ENCODE measurements at places on chromosomes 6 and 20.

DNA sequence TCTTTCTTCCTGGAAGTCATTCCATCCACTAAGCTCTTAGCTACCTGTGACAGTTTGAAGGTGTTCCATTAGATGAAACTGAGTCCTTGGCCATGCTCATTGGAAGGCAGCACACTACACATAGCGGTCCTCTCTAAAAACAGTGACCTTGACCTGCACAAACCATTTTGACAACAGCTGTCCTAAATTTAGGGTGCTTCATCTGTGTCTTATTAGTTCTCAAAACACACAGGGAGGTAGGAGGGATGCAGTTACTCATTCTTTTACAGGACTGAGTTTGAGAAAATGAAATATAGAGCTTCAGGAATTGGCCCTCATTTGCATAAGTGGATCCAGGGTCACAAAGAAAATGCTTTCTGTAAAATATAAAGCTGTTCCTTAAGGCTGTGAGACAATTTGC, 20.4 kb upstream of the MAP3K4 start:
- no peak for DNase-seq

DNA sequence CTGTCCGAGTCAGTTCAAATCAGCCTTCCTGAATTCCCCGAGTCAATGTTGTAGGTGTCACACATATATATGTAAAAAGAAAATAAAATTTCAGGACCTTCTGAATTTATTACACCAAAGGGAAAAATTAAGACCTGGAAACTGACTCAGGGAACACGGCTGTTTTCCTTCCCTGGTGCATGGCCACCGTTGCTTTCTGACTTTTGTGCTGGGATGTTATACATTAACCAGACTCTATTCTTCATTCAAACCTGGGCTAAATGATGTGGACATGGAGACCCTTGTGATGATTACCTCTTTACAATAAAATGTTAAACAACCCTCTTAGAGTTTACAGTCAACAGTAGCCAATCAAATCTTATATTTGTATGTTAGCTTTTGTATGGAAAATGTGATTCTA, 51.4 kb upstream of the PLEKHG1 start:
- DNase-seq, result no peak

DNA sequence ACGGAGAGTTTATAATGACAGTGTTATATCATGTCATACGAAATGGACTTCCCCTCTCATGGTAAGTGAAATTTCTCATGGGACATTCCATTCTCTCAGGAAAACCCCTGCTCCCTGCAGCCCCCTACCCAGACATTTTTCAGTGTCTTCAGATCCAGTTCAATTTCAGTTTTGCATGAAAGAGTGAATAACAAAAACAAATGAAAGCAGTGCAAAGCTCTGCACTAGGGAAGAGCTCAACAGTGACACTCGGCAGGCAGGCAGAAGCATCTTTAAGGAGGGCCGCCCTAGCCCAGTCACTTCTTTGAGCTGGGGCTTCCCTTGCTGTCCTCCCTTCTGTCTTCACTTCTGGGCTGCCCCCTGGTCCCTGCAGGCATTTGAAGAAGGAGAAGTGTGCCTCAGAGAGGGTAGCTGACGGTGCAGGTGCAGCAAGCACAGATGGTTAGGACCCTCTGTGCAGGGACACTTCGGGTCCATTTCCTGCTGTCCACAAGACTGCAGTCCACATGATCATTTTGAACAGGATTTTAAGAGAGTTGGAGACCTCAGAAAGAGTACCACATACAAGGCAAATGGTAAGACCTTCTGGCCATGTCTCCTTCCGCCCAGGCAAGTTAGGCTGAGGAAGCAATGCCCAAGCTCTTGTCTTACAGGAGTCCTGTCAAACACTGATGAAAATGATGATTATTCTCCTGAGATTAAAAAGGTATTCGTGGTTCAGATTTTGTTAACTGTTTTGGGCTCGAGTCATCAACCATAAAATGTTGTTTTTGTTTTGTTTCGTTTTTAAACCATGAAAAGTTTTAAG, 5.4 kb upstream of the DUSP22 start:
- no peak for DNase-seq

- DNase-seq, result no peak
These were observed 134.3 kb upstream of the SASH1 start for GRCh38 chr6:148208298-148208697.

GRCh38 chr6:142682985-142683384, 262.0 kb downstream of the HIVEP2 start:
- DNase-seq, result no peak

DNA sequence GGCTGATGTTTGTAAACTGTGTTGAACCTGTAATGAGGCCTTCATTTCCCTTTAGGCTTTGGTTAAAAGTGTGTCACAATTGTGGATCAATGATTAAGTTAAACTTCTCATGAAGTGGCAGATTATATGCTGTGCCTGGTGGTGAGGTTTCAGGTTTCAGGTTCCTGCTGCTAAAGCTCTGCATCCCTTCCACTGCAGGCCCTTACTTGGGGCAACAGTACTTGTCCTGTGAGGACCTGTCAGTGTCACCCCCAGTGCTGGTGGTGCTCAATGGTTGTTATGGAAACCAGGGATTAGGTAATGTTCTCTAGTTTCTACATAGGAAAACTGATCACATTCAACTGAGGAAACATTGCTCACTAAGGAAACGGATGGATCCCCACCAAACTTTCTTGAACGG, 18.5 kb downstream of the RPP21 start:
- DNase-seq, result no peak

DNA sequence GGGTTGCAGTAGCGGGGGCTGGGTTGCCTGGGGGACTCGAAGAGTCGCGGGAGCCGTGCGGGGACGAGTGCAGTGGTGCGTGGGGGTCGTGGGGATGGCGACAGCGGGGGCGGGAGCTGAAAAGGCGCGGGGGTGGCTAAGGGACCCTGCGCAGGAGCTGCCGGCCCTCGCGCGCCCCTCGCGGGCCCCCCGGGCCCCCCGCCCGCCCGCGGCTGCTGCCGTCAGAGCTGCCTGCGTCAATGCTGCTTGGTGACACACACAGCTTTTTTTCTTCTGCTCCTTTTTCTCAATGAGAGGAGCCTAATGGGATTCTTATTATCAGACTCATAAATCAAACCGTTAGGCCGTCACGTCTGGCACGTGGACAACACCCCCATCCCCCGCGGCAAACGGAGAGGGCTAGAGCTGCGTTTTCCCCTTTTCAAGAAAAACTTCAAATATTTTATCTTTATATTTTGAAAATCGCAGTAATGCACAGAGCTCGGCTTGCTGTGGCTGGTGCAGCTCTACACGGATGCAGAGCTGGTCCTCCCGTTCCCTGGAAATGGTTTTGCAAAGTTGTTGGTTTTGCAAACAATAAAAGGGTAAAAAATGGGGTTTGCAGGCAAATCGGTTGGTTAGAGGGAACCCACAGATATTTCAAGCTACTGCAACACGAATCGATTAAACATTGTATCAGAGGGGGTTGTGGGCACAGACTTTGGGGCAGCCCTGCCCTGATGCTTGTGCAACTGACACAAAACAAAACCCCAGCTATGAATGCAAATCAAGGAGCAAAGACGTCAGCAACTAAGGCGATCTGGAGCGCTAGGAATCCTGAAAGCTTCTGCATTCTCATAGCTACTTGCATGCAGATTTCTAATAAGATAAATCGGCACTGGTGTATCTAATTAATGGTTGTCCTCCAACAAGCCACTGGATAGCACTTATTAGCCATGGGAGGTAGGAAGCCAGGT, 161.4 kb downstream of the TBXT start:
- peak; percentile 76 for DNase-seq

DNA sequence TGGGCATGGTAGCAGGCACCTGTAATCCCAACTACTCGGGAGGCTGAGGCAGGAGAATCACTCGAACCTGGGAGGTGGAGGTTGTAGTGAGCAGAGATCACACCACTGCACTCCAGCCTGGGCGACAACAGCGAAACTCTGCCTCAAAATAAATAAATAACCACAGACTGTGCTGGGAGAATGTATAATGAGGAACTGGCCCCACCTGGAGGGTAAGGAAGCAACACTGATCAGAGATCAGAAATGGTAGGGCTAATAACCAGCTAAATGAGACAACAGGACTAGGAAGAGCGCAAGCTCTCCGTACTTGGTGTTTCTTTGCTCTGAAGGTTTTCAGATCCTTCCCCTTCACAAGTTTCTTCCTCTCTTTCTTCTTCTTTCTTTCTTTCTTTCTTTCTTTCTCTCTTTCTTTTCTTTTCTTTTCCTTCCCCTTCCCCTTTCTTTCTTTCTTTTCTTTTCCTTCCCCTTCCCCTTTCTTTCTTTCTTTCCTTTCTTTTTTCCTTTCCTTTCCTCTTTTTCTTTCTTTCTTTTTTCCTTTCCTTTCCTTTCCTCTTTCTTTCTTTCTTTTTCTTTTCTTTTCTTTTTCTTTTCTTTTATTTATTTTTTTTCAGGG, 14.6 kb downstream of the CCM2L start:
- DNase-seq, result no peak

DNA sequence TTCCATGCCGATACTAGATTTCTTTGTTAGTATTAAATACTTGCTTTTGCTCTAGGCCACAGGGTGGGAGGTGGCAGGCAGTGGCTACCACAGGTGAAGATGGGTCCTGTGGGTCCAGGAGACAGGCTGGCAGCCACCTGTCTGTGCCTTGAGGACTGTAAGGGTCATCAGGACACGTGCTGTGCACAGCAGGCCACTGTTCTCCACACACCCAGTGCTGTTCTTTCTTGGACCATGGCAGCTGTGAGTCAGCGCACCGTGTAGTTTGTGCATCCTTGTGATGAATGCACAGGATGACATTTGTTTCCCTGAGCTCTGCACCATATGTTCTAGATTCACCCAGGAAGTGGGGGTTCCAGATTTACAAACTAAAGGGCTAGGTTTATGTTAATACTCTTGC, 317.0 kb downstream of the ZFAND3 start:
- DNase-seq, result peak; percentile 47

GRCh38 chr20:44460795-44461141, 14.9 kb upstream of the TTPAL start:
- DNase-seq, result no peak

DNA sequence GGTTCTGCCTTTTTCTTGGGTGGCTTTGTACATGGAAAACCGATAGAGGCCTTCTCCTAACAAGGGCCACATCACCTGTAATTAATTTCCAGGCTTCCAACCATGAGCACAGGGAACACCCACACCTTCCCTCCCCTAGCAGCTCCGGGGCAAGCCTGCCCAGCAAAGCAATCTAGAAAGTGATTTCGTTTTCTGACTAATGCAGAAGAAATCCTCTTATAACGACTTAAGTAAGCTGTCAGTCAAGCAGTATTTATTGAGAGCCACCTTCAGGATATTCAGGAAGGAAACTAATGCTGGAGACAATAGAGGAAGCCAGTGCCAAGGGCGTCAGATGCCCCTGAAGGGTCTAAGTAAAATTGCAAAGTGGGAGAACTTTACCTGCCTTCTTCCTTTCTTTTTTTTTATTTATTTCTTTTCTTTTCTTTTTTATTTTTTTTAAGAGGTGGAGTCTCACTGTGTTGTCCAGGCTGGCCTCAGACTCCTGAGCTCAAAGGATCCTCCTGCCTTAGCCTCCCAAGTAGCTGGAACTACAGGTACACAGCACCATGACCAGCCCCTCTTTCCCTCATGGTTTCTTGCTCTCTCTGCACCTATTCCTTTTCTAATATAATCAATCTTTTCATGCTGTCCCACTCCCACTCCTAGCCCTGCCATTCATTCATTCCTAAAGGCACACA, 67.5 kb upstream of the MBOAT1 start:
- no peak for DNase-seq

GRCh38 chr6:16553531-16553930, 207.7 kb downstream of the ATXN1 start:
- no peak for DNase-seq

DNA sequence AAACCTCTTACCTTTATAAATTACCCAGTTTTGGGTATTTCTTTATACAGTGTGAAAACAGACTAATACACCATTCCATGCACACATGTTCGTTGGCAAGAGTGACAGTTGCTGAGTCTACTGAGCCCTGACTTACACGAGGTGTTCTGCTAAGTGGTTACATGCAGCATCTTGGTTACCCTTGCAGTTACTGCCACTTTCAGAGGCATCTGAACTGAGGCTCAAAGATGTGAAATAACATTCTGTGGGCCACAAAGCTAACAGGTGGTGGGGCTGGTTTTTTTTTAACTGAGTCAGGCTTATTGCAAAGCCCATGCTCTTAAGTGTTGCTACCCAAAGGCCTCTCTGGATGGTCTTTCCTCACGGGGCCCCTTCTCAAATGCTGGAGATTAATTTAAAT, 54.4 kb upstream of the GTSF1L start:
- no peak for DNase-seq

- peak; percentile 80 for DNase-seq
These were observed 534.7 kb upstream of the JARID2 start for GRCh38 chr6:14711056-14711703.

GRCh38 chr20:62043131-62043914, 22.4 kb downstream of the TAF4 start:
- DNase-seq, result no peak

- DNase-seq, result peak; percentile 50
These were observed 1065.8 kb upstream of the EYS start for GRCh38 chr6:66772800-66773199.

DNA sequence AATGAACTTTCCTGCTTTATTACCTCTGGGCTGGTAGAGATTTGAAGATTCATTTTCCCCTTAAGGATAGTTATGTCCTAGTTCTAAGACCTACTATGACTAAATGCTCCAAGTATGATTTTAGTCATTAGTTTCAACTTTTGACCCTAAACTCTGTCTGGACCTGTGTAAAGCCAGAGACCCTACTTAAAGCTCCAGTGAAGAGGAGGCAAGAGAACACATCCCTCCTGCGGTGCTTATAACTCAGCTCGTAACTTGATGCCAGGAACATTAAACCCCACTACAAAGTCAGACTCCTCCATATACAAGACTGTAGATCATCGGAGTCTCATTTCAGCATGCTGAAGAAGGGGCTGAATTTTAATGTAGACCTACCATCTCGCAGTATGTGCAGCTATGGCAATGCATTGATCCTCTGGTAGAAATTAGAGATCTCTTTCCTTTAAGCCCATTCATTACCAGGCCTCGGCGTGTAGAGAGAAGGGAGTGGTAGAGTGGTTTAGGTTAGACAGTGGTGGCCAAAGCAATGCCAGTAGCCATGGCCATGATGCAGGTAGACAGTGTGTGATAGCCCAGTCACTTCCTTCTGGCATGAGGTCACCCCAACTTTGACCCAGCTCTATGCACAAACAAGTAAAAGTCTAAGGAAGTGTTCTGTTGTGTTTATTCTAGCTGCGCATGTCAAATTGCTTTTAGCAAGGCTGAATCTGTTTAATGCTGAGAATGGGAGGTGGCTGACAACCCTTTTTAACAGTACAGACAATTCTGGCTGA, 34.8 kb upstream of the MYB start:
- DNase-seq, result no peak

- no peak for DNase-seq
These were observed 253.5 kb downstream of the QKI start for GRCh38 chr6:163668061-163668426.

- peak; percentile 89 for DNase-seq
These were observed 108.5 kb downstream of the LY86 start for GRCh38 chr6:6696867-6697531.

DNA sequence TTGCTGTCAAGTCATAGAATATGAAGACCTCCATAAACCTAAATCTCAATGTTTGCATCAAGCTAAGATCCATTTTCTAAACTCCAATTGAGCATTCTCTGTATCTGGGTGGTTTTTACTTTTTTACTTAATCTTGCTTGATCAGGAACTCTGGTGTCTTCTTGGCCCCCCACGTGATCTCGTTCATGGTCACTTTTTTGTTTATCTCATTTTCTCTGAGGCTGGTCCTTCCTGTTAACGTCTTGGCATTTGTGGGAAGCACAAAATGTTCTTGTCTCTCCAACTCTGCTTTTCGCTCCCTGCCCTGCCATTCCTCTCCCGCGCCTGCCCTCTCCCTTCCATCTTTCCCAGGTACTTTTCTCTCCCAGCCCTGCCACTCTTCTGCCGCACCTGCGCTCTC, 14.0 kb upstream of the MAPRE1 start:
- DNase-seq, result no peak
